ENCODE measurements at places on chromosomes 1 and 21.

- no peak for DNase-seq
Observed at GRCh38 chr1:39109644-39110043, 83.5 kb downstream of the NDUFS5 start.

- no peak for DNase-seq
Observed at GRCh38 chr1:160641323-160642280, 5.2 kb downstream of the SLAMF1 start.

- DNase-seq, result no peak
Observed at GRCh38 chr1:116292929-116293725, 79.9 kb upstream of the ATP1A1 start.

- no peak for DNase-seq
Observed at GRCh38 chr1:174996476-174996875, 3.3 kb upstream of the CACYBP start.

DNA sequence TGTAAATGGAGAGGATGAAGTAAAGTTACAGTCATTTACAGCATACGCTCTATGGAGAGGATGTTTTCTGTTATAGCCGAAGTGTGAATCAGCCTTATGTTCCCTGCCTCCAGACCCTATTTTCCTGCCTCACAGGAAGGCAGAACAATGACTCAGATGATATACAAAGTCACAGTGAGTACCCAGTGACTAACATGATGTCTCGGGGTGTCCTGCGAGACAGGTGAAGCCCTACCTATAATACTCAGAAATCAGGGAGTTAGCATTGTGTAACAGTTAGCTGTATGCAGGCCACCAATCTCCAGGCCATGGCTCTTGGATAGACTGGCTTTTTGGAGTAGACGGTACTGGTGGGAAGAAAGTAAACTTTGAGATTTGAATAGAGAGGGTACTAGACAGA, 55.6 kb upstream of the FBXO28 start:
- no peak for DNase-seq

GRCh38 chr1:151606384-151606783, 5.5 kb upstream of the SNX27 start:
- no peak for DNase-seq

DNA sequence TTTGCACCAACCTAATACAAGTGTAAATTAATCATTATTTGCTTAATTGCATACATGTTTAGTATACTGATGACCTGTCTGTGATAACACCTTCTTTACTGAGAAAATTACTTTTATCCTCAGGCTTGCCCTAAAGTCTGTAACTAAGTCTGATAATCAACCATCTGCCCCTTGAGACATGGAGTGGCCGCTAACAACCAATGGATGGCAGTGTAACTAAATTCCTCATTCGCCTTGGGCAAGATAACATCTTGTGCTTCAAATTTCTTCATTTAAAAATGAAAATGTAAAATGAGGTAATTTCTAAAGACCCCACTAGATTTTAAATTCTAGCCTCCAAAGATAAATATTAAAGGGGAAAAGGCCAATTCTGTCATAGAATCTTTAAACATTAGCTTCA, 85.1 kb downstream of the ENAH start:
- DNase-seq, result no peak

DNA sequence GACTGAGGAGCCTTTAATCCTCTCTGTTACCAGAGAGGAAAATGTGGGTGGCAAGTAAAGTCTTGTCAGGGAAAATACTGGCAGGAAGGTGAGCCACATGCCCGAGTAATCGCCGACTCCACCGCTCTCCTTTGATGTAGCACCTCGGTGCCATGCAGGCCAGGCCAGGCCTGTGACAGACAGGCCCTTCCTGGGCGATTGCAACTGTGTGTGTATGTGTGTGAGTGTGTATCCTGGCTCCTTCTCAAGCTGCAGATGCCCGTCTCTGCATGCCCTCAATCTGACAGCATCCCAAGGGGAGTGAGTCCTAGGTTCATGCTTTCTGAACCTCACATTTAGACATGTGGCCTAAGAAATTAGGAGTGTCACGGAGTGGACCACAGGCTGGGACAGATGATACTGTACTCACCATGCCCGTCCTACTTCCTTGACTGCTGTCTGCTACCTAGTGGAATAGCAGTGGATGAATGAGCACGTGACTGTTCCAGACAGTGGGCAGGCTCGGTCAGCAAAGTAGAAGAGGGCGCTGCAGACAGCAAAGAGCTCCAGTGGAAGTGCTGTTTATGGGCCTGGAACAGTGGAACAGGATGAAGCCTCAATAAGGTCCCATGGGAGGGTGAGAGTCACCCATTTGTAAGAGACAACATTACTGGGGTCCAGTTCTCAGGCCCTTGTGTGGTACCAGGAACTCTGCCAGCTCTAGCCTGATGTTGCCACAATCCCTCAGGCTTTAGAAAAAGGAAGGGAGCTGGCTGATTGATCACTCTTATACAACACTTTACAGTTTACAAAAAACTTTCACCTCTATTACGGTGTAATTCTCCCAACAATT, 25.3 kb downstream of the SERTAD4 start:
- no peak for DNase-seq

DNA sequence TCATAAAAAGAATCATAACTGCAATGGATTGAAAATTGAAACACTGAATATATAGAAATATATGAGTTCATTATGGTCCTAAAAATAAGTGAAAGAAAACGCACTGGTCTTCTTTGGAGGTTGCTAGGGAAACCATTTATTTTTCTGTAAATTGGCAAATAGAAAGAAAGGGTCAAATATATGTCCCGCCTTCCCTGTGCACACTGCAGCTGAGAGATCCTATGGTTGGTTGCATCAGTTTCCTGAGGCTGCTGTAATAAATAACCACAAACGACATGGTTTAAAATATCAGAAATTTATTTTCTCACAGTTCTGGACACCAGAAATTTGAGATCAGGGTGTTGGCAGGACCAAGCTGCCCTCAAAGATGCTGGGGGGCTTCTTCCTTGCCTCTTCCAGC, 35.0 kb downstream of the CA6 start:
- no peak for DNase-seq

DNA sequence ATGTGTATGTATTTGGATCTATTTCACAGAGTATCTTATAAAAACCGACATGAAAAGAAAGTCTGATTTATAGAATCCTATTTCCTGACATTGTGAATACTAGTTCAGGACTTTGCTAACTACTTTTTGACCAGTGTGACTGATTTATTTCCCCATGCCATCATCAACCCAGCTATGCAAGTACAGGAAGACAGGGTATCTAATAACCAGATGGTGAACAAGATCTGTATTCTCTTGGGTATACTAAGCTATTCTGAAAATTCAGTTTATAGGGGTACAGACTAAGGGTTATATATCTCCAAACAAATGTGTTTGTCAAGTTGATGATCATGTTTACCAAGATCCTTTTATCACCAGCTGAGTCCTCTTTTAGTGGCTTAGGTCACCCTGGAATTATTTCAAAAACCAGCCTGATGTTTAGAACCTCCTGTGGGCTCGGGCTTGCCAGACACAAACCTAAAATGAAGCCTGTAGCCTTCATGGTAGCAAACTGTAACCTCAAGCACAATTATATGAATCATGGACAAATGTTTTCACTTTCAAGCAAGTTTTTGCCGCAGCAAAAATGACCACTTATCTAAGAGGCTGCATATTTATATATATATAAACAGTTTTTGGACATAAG, 185.1 kb downstream of the FGGY start:
- no peak for DNase-seq

DNA sequence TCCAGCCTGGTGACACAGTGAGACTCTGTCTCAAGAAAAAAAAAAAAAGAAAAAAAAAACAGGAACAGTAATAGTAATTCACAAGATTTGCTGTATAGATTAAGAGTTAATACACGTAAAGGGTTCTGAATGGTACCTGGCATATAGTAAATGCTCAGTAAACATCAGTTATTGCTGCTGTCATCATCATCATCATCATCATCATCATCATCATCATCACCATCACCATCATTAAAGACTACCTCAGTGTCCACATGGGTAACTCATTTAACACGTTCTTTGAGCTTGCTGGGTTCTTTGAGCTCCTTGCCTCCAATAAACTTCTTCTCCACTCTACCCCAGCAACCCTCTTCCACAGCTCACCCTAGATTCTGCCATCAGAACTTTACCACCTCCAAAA, 55.0 kb downstream of the KIAA0319L start:
- no peak for DNase-seq

GRCh38 chr1:98001764-98002163, 80.9 kb upstream of the DPYD start:
- DNase-seq, result no peak

DNA sequence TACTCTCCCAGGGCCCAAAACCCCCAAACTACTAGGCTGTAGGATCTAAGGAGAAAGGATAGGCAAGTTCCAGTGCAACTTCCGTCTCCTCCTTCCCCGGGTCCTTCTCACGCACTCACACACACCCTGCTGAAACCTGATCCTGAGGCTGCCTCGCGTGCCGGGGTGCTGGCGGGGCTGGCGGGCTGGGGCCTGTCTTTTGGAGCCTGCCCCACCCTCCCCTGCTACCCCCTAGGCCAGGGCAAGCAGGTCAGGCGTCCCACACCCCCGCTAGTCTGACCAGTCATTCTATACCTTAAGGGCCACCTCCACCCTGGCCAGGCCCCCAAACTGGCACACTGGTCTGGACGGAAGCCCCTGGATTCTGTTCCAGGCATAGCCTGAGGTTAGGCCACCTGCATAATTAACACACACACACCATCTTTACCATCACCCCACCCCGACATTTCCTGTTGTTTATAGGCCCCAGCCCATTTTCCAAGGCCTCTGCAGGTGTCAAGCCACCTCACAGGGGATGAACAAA, 48.3 kb upstream of the ARTN start:
- DNase-seq, result no peak

DNA sequence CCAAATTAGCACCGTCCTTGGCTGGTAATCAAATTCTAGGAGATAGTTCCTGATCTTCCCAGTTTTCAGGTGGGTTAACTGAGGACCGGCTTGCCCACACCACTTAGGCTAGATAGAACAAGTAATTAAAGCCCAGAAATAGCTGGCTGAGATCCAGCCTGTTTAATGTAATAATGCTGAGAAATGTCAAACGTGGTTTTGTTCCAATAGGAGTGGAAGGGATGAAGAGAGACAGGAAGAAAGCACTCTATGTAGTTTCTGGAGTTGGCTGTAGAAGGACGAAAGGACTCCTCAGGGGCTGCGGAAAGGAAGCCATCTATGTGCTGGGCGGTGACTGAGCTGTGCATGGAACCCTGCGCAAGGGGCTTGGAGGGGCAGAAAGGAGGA, 18.6 kb downstream of the NAV1 start:
- DNase-seq, result no peak

DNA sequence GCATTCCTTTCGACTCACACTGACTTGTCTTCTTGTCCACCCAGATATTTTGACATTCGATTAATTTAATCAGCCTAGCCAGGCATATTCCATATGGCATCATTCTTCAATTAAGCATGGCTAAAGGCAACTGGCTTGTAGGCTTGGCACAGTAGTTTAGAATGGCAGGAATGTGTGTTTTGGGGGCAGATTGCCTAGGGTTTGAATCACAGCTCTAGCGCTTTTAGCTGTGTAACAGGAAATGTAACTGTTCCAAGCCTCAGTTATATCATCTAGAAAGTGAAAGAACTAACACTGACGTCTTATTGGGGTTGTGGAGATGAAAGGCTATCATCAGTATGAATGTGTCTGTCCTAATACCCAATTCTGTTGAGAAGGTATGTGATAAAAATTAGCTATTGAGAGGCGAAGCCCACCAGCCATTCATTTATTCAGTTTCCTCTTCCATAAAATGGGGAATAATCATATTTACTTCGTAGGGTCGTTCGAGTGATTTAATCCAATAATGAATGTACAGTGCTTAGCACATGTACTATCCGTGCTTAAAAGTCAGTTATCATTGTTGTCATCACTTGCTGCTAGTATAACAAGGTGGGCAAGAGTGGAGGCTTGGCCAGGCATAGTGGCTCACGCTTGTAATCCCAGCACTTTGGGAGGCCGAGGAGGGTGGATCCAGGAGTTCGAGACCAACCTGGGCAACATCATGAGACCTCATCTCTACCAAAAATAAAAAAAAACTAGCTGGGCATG, 41.6 kb upstream of the GRHL3 start:
- DNase-seq, result no peak

GRCh38 chr1:225655509-225656258, 2.8 kb upstream of the ENAH start:
- no peak for DNase-seq

- no peak for DNase-seq
Observed at GRCh38 chr1:53575141-53575954, 116.1 kb downstream of the DMRTB1 start.

- no peak for DNase-seq
Observed at GRCh38 chr1:236315518-236315917, 33.8 kb upstream of the ERO1B start.

DNA sequence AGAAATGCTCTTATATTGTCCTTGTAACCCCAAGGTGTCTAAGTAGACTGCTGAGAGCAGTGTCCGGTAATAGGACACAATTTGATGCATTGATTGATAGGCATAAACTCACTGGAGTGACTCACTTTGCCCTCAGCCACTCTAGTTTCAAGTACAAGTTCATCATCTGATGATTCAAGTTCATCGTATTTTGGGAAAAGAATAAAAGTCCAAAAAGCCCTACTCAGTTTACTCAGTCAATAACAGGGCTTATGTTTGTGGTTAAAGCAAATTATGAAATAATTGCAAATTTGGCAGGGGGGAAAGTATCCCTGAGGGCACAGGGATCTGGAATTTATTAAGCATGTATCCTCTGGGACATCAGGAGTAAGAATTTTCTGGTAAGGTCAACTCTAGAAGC, 7.6 kb upstream of the ATF3 start:
- DNase-seq, result no peak

- no peak for DNase-seq
Observed at GRCh38 chr21:42272984-42273600, 42.1 kb downstream of the TFF3 start.

DNA sequence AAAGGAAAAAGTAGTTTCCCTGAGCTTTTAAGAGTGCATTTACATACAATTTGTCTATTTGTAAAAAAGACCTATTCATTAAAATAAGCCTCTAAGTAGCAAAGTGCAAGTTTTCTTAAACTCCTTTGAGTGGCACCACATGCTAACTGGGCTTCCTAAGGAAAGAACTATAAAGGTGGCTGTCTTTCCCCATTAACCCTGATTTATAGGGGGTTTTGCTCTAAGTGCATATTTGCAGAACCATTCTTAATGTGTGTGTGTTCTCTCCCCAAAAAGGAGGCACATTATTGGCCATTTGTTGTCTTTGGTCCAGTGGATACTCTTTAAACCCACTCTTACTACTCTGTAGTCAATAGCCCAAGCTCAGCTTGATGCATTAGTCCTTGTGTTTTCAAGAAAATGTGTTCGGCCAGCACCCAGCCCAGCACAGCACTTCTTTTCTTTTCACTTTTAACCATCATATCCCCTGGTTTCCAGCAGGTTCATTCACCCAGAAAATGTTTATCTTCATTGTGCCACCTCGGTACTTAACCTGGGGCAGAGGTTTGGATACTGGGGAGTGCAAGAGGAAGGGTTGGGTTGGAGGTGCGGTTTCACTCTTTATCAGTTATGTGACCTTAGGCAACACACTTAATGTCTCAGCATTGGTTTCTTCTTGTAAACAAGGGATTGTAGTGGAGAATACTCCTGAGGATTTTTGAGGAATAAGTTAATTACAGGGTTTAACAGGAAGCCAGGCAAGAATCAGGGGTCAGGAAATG, 161.9 kb upstream of the UBE2U start:
- no peak for DNase-seq

Measured in stimulated activated CD4-positive, alpha-beta T cell treated with anti-CD3 and anti-CD28 coated beads, TNF-alpha, amount 100 ng/mL, for 48 hours (primary cell).